ENCODE measurements at places on chromosomes 1 and 21. TPM values are rescaled to one million over a fixed set of nuclear protein-coding genes. Genes with fewer than 3 reads are reported as not detected.
A peak's percentile ranks its signal among the peaks of the same experiment; 100 is the strongest.

Gene DISP3
- not detected for total RNA-seq

Gene SPRR2A
- total RNA-seq, result not detected

Gene TMPRSS2
- 1.5 TPM for total RNA-seq

Gene KCNQ4
- 13.4 TPM for total RNA-seq

Gene SAMD13
- total RNA-seq, result 0.77 TPM

Gene KCNJ15
- total RNA-seq, result 0.21 TPM

Gene PTAFR
- total RNA-seq, result under 0.01 TPM

Gene RAB25
- 5.0 TPM for total RNA-seq

Gene MARK1
- 13.5 TPM for total RNA-seq

Gene LRRC7
- total RNA-seq, result not detected

Gene CLCN6
- total RNA-seq, result 14.6 TPM

- H3K36me3 ChIP-seq, result no peaks in the 10 kb centered on the region
- no peak overlapping the region for H3K4me3 ChIP-seq
- no peaks in the 10 kb centered on the region for H3K27me3 ChIP-seq
- H3K27ac ChIP-seq, result no peak overlapping the region
- H3K4me1 ChIP-seq, result no peaks in the 10 kb centered on the region
Measured at GRCh38 chr1:172497230-172497629, 35.7 kb upstream of the SUCO start.

DNA sequence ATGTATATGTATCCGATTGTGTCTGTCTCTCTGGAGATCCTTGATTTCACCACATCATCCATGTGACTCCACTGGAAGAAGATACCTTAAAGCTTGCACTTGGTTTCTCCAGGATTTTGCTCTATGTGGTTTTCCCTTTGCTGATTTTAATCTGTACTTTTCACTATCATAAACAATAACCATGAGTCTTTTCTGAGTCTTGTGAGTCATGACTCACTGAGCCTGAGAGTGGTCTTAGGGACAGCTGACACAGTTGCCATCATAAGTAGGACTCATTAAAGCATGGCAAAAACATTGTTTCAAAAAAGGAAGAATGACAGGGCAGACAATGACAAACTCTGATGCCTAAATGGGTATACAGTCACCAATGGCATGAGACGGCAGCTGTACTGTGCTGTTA is 226.2 kb downstream of the AKT3 start:
- no peak for DNase-seq
- no peaks in the 10 kb centered on the region for H3K4me1 ChIP-seq
- H3K27me3 ChIP-seq, result no peaks in the 10 kb centered on the region
- H3K4me3 ChIP-seq, result no peak overlapping the region
- no peaks in the 10 kb centered on the region for H3K36me3 ChIP-seq

DNA sequence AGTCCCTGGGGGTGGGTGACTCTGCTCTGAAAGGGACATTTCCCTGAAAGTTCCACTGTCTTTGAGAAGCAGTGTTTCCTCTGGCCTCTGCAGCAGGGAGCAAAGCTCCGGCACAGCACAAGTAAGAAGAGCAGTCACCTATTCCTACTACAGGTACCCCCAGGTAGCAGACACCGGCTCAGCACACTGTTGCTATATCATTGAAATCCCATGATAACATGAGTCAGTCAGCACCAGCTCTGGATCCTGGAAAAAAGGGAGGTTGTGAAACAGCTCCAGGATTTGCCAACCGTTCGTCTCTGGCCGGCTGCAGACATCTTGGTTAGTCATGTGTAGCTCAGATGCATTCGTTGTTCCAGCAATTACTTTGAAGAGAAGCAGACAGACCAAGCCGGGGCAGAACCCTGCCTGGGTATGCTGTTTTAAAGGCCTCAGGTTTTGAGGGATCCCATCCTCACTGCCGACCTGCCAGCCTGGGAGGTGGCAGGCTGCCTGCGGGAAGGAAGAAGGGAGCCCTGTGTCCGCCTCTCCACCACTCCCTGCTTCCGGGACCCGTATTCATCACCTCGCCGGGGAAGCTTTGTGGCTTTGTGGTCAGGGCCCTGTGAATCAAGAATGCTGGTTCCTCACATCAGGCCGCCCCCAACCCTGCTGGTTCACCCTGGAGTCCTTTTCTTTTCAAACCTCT is 139.2 kb downstream of the CLIC6 start:
- no peaks in the 10 kb centered on the region for H3K36me3 ChIP-seq
- H3K27ac ChIP-seq, result no peak overlapping the region
- H3K4me3 ChIP-seq, result no peak overlapping the region
- H3K27me3 ChIP-seq, result no peaks in the 10 kb centered on the region
- DNase-seq, result peak; percentile 43

DNA sequence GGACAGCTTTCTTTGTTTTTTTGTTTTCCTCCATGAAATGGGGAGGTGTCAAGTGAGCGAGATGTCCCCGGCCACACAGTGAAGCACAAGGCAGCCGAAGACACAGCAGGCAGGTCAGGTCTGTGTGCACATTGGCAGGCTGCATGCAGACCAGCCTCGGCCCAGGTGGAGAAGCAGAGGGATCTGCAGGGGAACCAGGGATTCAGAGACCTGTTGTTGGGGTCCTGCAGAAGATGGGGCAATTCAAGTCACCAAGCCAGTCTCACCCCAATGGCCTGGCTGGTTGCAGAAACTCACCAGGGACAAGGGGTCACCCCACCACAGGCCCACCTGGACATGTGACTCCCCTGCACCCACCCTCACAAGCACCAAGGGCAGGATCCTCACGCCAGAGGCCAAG is 4.0 kb upstream of the ABCG1 start:
- H3K36me3 ChIP-seq, result no peaks in the 10 kb centered on the region
- H3K4me1 ChIP-seq, result peaks cover 9% of the 10 kb centered on the region
- H3K27ac ChIP-seq, result no peak overlapping the region
- no peak overlapping the region for H3K4me3 ChIP-seq

DNA sequence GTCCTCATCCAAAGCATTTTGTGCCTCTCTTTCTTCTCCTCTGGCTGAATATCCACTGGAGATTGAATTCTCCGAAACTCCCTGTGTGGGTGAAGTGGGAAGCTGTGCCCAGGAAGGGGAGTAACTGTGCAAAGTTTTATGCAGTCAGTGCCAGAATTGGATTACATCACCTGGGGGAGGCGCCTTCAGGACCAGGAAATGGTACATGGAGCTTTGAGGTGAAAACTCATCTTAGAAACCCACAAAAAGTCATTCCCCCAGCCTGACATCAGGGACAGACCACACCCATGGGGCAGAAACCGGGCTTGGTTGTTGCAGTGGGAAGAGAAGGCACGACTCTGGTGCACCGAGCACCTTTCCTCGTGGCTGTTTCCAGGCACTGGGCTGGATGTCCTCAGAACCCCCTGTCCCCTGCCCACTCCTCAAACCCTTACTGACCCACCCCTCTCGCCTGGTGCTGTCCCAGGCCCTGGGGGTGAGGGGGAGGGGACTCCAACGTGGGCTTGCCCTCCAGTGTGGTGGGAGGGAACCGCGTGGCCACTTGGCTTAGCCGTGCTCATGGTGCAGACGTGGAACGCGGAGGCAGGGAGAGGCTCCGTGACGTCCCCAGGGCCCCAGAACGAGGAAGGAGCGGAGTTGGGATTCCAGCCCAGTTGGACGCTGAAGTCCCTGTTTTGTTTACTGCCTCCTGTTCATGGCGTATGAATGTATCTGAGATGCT is 15.7 kb downstream of the TFF3 start:
- no peak overlapping the region for H3K4me3 ChIP-seq
- H3K4me1 ChIP-seq, result no peaks in the 10 kb centered on the region
- H3K27ac ChIP-seq, result no peak overlapping the region
- no peak for DNase-seq
- H3K27me3 ChIP-seq, result no peaks in the 10 kb centered on the region

GRCh38 chr1:9476790-9477463 is 62.3 kb upstream of the SLC25A33 start:
- no peak overlapping the region for H3K4me3 ChIP-seq
- no peak overlapping the region for H3K27ac ChIP-seq
- H3K36me3 ChIP-seq, result no peaks in the 10 kb centered on the region
- H3K27me3 ChIP-seq, result no peaks in the 10 kb centered on the region
- no peaks in the 10 kb centered on the region for H3K4me1 ChIP-seq
- DNase-seq, result no peak

- H3K27ac ChIP-seq, result no peak overlapping the region
- no peak for DNase-seq
- no peaks in the 10 kb centered on the region for H3K27me3 ChIP-seq
- H3K36me3 ChIP-seq, result no peaks in the 10 kb centered on the region
Measured at GRCh38 chr1:121448851-121449250, 264.1 kb downstream of the SRGAP2C start.

GRCh38 chr1:86636898-86637297 is 67.5 kb upstream of the SH3GLB1 start:
- H3K27ac ChIP-seq, result no peak overlapping the region
- DNase-seq, result no peak
- H3K27me3 ChIP-seq, result no peaks in the 10 kb centered on the region
- H3K4me1 ChIP-seq, result no peaks in the 10 kb centered on the region
- H3K4me3 ChIP-seq, result no peak overlapping the region

DNA sequence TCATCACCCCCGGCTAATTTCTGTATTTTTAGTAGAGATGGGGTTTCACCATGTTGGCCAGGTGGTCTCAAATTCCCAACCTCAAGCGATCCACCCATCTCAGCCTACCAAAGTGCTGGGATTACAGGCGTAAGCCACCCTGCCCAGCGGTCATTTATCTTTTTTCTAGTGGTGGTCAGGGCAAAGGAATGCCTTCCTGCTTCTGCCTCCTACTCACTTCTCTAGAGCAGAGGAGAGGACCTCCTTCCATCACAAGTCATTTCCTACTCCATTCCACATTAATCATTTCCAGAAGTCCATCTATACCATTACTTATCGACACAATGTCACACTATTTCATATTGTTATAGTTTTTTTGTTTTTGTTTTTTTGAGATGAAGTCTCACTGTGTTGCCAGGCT is 13.3 kb downstream of the FBXO42 start:
- H3K4me3 ChIP-seq, result no peak overlapping the region
- no peaks in the 10 kb centered on the region for H3K27me3 ChIP-seq
- H3K36me3 ChIP-seq, result no peaks in the 10 kb centered on the region
- H3K4me1 ChIP-seq, result no peaks in the 10 kb centered on the region

DNA sequence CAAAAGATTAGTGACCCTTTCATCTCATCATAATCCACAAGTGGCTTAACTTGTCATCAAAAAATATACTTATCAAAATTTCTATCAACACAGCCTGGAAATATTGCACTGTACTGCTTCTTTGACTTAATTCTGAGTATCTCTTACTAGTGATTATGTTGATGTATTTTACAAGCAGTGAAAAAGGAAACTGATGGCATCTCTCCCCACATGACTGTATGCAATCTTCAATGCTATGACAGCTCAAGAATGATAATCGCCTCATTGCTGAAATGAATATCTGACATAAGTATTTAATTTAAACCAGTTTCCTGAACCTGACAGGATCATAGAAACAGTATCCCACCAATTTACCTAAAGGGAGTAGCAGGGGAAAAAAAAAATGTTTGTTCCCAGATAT is 79.5 kb downstream of the DPYD start:
- H3K4me3 ChIP-seq, result no peak overlapping the region
- H3K27ac ChIP-seq, result no peak overlapping the region
- H3K36me3 ChIP-seq, result no peaks in the 10 kb centered on the region
- H3K4me1 ChIP-seq, result no peaks in the 10 kb centered on the region
- no peaks in the 10 kb centered on the region for H3K27me3 ChIP-seq
- DNase-seq, result no peak

GRCh38 chr1:230186874-230187273 is 119.8 kb downstream of the GALNT2 start:
- H3K36me3 ChIP-seq, result no peaks in the 10 kb centered on the region
- no peak overlapping the region for H3K4me3 ChIP-seq
- H3K4me1 ChIP-seq, result no peaks in the 10 kb centered on the region
- DNase-seq, result no peak
- H3K27me3 ChIP-seq, result no peaks in the 10 kb centered on the region

GRCh38 chr21:33985117-33986050 is 69.8 kb upstream of the ATP5PO start:
- H3K27me3 ChIP-seq, result no peaks in the 10 kb centered on the region

DNA sequence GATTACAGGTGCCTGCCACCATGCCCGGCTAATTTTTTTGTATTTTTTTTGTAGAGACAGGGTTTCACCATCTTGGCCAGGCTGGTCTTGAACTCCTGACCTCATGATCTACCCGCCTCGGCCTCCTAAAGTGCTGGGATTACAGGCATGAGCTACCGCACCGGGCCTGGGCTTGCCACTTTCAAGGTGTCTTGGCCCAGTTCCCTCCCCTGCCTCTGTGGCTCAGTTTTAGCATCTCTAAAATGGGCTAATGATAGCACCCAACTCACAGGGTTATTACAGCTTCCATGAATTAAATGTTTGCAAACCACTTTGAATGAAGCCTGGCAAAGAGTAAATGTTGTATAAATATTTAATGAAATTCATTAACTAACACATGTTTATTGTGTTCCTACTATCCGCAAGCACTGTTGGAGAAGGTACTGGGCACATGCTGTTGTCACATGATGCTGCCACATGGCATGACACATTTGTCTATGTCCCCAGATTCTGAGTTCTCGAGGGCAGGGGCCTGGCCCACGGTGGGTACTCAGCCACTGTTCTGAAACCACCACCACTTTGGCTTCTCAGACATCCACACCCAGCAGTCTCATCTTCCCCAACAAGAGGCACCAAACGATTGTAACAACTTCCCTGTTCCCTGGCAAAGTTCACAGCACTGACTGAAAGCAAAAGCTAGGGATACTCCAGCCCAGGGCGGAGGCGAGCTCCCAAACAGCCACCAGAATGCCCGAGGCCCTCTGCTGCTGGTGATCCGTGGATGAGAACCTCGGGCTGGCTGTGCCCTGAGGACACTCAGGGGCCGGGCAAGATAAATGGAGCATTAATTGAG is 9.7 kb downstream of the IFFO2 start:
- DNase-seq, result no peak
- no peaks in the 10 kb centered on the region for H3K36me3 ChIP-seq
- H3K27me3 ChIP-seq, result no peaks in the 10 kb centered on the region

- no peak overlapping the region for H3K27ac ChIP-seq
- DNase-seq, result no peak
- no peaks in the 10 kb centered on the region for H3K27me3 ChIP-seq
- H3K4me1 ChIP-seq, result no peaks in the 10 kb centered on the region
- no peak overlapping the region for H3K4me3 ChIP-seq
Measured at GRCh38 chr1:186623551-186623950, 56.7 kb downstream of the PTGS2 start.

DNA sequence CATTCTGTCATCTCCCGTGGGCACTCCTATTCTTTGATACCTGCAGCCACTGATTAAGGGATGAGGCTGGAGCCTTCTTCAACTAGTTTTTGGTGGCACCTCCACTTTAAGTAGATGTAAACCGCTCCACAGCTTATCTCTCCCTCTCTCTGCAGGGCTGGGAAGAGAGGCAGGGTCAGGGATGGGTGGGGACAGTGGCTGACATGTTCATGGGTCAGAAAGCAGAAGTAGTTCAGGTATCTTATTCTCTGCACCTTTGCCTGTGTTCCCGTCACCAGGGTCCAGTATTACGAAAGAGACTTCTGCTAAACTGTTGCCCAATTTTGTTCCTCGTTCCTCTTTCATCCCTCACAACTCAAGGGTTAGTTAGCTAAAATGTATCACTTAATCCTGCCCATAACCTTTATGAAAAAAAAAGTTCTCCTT is 51.7 kb upstream of the EDEM3 start:
- no peaks in the 10 kb centered on the region for H3K36me3 ChIP-seq
- no peak overlapping the region for H3K4me3 ChIP-seq
- DNase-seq, result no peak
- no peaks in the 10 kb centered on the region for H3K27me3 ChIP-seq

GRCh38 chr1:191851799-191852595 is 306.3 kb upstream of the RGS18 start:
- H3K27ac ChIP-seq, result no peak overlapping the region
- H3K4me3 ChIP-seq, result no peak overlapping the region
- H3K27me3 ChIP-seq, result no peaks in the 10 kb centered on the region

GRCh38 chr21:35106246-35106835 is 57.2 kb upstream of the RUNX1 start:
- H3K27ac ChIP-seq, result no peak overlapping the region
- no peaks in the 10 kb centered on the region for H3K4me1 ChIP-seq
- no peaks in the 10 kb centered on the region for H3K36me3 ChIP-seq

Measured in uterus (tissue), 4 donors.